Adrenal gland (tissue), 19 donors: ENCODE measurements at places on chromosomes 6 and 20. TPM values are rescaled to one million over a fixed set of nuclear protein-coding genes. Genes with fewer than 3 reads are reported as not detected.

- H3K4me1 ChIP-seq = no peaks in the 10 kb centered on the region
- DNase-seq = no peak
- no peaks in the 10 kb centered on the region for H3K36me3 ChIP-seq
- no peaks in the 10 kb centered on the region for H3K27me3 ChIP-seq
These were observed 123.2 kb downstream of the TAF4 start for GRCh38 chr20:61942526-61942925.

WDR27 gene
- total RNA-seq = 10.8 TPM

DSP gene
- 44.2 TPM for total RNA-seq

IRF4 gene
- 1.5 TPM for total RNA-seq

RAB32 gene
- total RNA-seq = 22.6 TPM

FOXA2 gene
- total RNA-seq = not detected
